ENCODE measurements at places on chromosomes 5 and 9.

DNA sequence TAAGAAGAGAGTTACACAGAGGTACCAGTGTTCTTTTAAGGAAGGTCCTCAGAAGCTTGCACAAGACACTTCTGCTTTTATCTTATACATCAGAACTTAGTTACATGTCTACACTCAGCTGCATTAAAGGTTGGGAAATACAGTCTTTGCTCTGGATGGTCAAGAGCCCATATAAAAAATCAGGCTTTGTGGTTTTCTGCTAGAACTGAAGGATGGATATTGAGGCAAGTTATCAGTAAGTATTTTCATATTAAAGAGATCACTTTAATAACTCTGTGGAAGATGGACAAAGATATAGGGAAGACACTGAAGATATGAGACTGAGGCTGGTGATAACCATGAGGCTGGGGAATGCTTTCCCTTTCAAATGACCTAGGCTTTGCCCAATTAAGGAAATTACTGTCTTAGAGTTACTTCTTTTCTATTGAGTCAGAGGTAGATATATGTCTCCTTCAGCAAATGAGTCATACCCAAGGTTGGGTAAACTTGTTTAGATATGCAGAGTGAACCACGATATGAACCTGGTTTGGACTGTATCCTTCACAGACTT lies 87.0 kb upstream of the TNC start:
- no peak for DNase-seq

DNA sequence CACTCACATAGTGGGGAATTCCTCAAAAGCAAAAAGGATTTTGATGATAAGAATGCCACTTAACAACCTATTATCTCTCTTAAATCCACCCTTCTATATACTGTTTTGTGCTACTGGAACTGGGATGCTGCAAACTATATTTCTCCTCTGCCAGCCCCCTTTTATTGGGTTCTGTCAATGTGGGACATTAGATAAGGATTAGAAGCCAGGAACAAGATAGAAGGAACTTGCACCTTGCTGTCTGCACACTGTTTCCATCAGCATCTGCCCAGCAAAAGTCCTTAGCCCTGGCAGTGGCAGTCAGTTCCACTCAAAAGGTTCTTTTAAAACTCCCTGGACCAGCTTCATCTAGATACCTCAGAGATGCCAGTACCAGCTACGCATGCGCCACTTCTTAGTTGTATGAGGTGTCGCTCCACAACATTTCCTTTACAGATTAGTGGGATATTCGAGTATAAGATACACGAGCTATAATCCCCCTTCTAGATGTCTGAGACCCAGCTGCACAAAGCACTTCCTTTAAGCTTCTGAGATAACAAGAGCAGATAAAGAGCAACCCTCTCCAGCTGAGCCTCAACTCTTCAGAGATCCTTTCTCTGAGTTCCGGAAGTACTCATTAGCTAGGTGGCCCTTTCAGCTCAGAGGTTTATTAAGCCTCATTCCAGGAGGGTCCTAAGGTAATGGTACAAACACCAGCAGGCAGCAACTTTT lies 45.3 kb downstream of the CERT1 start:
- DNase-seq, result no peak

DNA sequence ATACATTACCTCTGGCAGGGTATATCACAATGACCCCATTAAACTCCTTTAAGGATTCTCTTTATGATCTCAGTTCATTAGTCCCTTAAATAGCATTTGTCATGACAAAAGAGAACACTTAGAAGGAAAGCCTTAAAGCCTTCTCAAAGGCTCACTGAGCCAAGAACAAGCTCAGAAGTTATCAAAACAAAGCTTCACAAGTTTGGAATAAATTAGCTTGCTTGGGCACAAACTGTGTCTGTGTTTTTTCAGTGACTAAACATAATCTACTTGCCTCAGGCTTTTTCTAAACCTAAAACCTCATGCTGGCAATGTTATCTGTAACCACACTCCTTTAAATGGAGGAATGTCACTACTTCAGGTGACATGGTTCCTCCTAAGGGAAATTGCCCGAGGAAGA lies 1114.9 kb upstream of the C9orf72 start:
- no peak for DNase-seq

DNA sequence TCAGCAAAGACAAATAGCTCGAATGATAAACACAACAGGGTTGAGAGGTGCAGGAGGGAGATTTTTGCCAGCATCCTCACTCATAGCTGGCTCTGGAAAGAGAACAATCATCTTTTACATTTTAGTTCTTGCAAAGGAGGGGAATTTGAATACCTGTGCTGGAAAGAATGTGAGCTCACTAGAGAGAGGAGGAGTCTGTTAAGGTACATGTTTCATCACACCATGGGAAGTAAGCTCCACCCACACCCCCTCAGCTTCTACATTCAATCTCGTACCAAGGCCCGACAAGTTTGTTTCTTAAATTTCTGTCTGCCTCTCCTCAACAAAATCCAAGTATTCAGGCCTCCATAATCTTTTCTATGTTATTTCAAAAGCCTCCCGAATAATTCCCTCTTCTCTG lies 254.6 kb downstream of the BRINP1 start:
- DNase-seq, result no peak

- peak; percentile 96 for DNase-seq
These were observed 42.5 kb upstream of the EXOC3 start for GRCh38 chr5:400282-401145.
